ENCODE measurements at places on chromosomes 13 and 19. TPM values are rescaled to one million over a fixed set of nuclear protein-coding genes. Genes with fewer than 3 reads are reported as not detected.

The SIGLEC12 gene
- 5.1 TPM for polyA plus RNA-seq

The EBPL gene
- polyA plus RNA-seq = 43.1 TPM

The ZFR2 gene
- polyA plus RNA-seq = 1.8 TPM

The CFAP97D2 gene
- 0.06 TPM for polyA plus RNA-seq

The C1QTNF9 gene
- 0.42 TPM for polyA plus RNA-seq

- H3K4me1 ChIP-seq = no peaks in the 10 kb centered on the region
- no peak for DNase-seq
- H3K4me3 ChIP-seq = no peak overlapping the region
- H3K36me3 ChIP-seq = no peaks in the 10 kb centered on the region
- H3K27ac ChIP-seq = no peak overlapping the region
Measured at GRCh38 chr13:19158526-19159174, 23.0 kb downstream of the TUBA3C start.

All from large intestine (tissue), 12 donors.